NCI-H526 treated with DMSO at 0.1 percent for 48 hours (cell line): ENCODE measurements at places on chromosomes 6 and 20.

GRCh38 chr6:89035252-89036101 lies 45.1 kb upstream of the PNRC1 start:
- peak; percentile 56 for DNase-seq

- peak; percentile 92 for DNase-seq
Measured at GRCh38 chr20:10034717-10035571, at the start of gene ANKEF1. ANKEF1 (plus strand) TSS chr20:10034987; CDS start chr20:10038302, 3,315 bp downstream.

DNA sequence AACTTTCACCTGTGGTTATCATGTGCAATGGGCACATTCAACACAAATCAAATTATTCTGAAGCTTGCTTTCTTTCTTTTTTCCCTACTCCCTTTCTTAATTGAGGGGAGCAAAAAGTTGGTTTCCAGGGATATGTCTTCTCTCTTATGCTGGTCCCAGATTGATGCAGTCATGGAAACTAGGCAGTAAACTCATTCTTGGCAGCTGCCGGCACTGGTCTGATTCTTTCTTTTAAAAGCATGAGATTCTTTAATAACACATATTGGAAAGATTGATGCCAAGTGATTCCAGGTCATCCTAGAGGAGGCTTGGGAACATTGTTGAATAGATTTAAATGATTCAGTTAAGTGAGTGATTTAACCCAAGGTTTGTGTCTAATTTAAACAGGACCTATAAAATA lies 29.0 kb downstream of the PTPRA start:
- no peak for DNase-seq

- no peak for DNase-seq
Measured at GRCh38 chr6:92708945-92709344, 710.4 kb downstream of the EPHA7 start.

- DNase-seq, result no peak
Measured at GRCh38 chr20:25120920-25121319, 39.0 kb upstream of the VSX1 start.

- DNase-seq, result no peak
Measured at GRCh38 chr6:35795453-35796071, 1.6 kb downstream of the CLPS start.

- DNase-seq, result no peak
Measured at GRCh38 chr20:54040531-54040930, 29.9 kb downstream of the BCAS1 start.

DNA sequence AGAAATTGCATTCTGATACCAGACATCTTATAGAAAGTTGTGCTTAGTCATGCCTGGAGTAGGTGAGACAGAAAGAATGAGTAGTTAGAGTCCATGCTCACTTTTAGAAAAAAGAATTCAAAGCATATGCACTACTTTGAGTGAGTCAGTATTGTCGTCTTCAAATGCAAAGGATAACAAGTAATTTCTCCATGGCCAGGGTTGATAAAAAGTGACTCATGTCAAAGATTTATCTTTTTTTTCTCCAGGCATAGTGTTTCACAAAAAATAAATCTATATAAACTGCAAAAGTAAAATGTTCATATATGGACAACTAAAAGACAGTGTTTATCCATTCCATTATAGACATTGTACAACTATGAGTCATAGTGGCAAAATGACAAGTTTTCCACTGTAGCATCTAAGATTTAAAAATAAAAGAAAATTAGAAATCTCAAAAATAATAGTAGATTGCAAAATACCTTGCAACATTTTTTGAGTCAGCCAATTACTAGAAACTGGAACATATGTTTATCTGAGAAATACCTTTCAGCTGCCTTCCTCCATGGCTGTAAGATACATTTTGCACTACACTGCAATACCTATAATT lies 329.6 kb downstream of the GRIK2 start:
- DNase-seq, result no peak

DNA sequence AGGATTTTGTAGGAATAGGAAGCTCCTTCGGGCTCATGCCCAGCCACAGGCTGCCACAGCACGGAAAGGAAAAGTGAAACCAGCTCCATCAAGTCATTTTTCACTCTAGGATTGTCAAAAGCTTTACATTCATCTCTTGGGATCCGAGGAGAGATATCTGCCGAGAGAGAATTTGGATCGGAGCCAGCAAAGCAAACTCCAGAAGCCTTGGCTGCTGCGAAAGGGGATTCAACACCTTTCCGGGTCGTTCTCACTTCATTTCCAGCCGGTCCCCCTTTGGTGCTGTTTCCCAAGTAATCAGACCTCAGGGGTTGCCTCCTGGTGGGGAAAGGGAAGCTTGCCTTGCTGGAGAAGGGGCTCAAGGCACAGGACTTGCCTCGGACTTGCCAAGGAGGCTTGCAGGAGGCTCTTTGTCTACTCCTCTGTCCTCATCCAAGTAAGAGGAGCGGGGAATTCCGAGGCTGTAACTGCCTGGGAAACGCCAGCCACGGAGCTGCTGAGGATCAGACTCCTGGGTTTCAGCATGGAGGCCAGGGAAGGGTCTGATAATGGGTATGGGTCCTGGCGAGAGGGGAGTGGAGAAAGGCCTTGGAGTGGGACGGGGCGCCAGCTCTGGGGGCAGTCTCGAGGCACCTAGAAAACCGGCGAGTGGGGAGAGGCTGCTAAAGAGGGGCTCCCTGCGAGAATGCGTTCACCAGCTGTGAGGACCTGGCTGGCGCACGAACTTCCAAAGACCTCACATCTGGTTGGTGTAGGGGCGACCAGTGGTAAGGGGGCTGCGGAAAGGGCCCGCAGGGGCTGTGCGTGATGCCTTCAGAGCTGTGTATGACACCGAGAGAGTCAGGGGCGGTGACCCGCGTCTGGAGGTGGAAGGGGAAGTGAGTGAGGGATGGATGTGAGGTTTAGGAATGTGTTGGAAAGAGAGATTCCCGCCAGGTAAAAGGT lies 702 bp downstream of the ETV7 start:
- DNase-seq, result peak; percentile 53

DNA sequence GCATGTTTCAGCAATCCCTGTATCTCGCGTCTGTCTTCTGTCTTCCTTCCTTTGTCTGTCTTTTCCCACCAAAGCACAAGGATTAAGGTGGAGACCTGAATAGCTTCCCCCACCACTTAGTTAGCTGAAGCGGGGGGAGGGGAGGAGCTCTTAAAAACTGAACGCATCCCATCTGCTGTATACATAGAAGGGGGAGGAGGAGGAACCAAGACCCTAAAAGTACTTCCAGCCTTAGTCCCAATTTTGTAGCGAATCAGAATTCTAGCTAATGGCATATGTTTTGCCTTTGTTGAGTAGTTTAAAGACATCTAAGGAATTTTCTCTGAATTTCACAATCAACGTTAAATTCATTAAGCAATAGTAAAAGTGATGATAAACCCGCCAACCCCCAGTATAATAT lies 47.9 kb downstream of the GNAS start:
- DNase-seq, result no peak
